ENCODE measurements at places on chromosomes 11 and 22. TPM values are rescaled to one million over a fixed set of nuclear protein-coding genes. Genes with fewer than 3 reads are reported as not detected.

DNA sequence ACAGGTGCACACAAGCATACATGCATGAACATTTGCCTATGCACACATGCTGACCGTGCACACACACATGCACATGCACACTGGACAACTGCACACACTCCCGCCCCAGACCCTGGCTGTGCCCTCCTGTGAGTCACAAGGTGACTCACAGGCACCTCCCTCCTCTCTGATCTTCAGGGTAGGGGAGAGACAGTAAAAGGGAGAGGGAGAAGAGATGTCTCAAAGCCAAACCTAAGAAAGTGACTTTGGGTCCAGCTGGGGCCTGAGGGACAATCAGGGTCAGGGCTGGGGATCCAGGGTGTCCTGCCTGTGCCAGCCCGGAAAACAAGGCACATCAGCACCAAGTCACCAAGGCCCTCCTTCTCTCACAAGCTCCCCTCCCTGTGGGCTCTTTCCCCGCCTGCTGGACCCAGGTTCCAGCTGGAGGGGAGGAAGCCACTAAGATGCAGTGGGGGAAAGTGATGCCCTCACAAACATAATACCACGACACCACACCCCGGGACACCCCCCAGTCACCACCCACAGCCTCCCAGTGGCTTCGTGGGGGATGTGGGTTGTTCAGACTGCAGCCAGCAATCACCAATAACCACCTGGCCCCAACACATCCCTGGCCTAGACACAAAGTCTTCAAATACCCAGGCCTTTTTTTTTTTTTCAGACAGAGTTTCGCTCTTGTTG is 39.3 kb downstream of the PDGFB start:
- no peak overlapping the region for H3K4me3 ChIP-seq
- no peak for DNase-seq
- H3K36me3 ChIP-seq = no peaks in the 10 kb centered on the region
- H3K27ac ChIP-seq = no peak overlapping the region
- H3K4me1 ChIP-seq = peaks cover 36% of the 10 kb centered on the region

The MAP6 gene
- 6.1 TPM for total RNA-seq

The LRRN4CL gene
- 31.6 TPM for total RNA-seq

DNA sequence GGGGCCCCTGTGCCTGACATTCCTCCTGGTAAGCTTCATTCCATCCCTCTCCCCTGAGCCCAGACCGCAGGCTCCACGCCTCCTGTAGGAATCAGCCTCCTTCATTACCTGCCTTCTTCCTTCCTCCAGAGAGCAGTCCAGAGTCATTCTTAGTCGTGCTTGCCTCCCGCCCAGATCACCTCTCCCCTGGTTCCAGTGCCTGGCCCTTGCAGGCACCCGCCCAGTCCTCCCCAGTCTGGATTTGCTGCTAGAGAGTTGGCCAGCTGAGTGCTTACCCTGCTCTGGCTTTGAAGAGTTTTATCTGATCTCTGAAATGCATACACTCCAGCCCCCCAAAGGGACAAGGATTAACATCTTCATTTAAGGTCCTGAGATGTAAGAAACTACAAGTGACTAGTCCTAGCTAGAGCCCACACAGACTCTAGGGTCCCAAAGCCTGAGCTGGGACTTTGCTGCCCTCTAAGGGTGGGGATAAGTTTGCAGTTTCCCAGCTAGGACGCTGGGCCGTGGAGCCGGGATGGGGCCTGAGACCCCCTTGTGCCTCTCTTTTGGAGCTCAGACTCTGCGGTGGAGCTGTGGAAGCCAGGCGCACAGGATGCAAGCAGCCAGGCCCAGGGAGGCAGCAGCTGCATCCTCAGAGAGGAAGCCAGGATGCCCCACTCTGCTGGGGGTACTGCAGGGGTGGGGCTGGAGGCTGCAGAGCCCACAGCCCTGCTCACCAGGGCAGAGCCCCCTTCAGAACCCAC is 1.6 kb downstream of the NR1H3 start:
- H3K4me3 ChIP-seq = no peak overlapping the region
- H3K36me3 ChIP-seq = peaks cover 5% of the 10 kb centered on the region
- H3K27me3 ChIP-seq = no peaks in the 10 kb centered on the region
- DNase-seq = no peak

The LRP4 gene
- total RNA-seq = 11.1 TPM

The RTN4RL2 gene
- 2.0 TPM for total RNA-seq

GRCh38 chr11:73091521-73092305 is 50.4 kb downstream of the FCHSD2 start:
- no peaks in the 10 kb centered on the region for H3K4me1 ChIP-seq
- no peak overlapping the region for H3K4me3 ChIP-seq
- no peak overlapping the region for H3K27ac ChIP-seq
- no peak for DNase-seq

The FOLR1 gene
- total RNA-seq = 3.6 TPM

The RIMBP3C gene
- total RNA-seq = 0.40 TPM

DNA sequence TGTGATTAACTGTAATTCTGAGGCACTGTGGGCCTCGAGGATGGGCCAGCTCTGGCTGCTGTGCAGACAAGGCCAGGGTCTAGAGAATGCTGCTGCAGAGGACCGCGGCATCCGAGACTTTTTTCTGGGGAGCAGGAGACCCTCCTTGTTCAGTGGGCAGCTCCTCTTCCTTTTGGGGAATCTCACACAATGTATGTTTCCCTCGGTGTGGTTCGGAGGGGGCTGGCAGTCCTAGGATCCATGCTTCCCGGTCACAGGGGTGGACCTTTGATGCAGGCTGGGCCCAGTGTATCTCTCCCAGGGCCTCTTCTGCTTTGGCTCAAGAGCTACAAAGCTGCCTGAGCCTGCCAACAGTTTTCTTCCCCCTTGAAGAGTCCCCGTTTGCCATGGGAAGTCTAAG is 31.5 kb downstream of the MYEOV start:
- H3K4me1 ChIP-seq = peaks cover 21% of the 10 kb centered on the region
- H3K36me3 ChIP-seq = no peaks in the 10 kb centered on the region
- H3K27ac ChIP-seq = no peak overlapping the region
- no peak overlapping the region for H3K4me3 ChIP-seq
- no peak for DNase-seq
- H3K27me3 ChIP-seq = no peaks in the 10 kb centered on the region

The IGSF9B gene
- total RNA-seq = 8.1 TPM

DNA sequence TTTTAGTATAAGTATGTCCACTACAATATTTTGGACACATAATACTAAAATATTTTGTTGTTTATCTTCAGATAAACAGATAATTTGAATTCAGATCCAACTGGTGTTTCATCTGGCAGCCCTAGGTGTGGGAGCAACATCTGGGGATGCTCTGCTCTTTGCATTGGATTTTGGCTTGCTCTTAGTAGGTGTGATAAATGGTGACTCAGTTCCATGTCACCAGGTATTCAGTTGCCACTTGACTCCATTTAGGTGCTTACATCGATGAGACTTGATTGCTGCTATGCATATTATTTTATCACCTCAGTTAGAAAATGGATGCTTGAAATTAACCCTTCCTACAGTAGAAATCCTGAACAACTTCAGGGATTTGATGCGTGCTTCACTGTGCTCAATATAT is 13.3 kb upstream of the AMOTL1 start:
- no peak for DNase-seq
- H3K36me3 ChIP-seq = no peaks in the 10 kb centered on the region
- no peak overlapping the region for H3K4me3 ChIP-seq
- no peaks in the 10 kb centered on the region for H3K27me3 ChIP-seq

DNA sequence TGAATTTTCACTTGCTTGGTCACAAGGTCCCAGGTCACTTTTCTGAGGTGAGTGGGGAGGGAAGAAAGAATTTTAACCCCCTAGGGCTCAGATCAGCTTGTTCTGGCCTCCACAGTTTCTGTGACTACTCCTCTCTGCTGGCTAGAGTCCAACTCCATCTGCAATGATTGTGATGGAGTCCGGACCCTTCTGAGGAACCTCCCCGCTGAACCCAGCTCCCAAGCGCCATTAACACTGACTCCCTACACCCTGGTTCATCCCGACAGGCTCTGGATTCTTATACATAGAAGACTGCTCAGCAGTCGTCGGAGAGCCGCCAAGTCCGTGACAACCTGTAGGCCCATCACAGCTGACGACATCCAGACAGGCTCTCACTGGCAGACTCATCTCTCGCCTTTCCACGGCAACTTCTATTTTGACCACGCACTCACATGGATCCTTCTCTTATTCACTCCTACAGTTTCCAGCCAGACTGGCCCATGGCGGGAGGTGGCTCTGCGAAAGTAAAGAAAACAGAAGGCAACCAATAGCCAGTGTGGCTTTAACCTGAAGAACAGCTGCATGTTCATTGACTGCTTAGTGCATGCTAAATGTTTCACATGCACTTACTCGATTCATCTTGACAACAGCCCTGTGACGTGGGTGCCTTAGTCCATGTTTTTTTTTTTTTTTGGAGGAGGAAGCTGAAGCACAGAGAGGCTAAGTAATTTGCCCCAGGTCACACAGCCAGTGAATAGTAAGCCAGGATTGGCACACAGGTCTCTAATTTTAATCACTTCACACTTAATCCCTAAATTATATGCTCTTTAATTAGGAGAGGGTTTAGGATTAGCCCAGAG is 68.0 kb upstream of the PRDM11 start:
- no peaks in the 10 kb centered on the region for H3K36me3 ChIP-seq
- peak; percentile 32 for DNase-seq
- no peak overlapping the region for H3K27ac ChIP-seq
- H3K4me1 ChIP-seq = peaks cover 32% of the 10 kb centered on the region
- H3K4me3 ChIP-seq = no peak overlapping the region
- peaks cover 13% of the 10 kb centered on the region for H3K27me3 ChIP-seq

- H3K36me3 ChIP-seq = no peaks in the 10 kb centered on the region
- H3K27ac ChIP-seq = no peak overlapping the region
- no peaks in the 10 kb centered on the region for H3K4me1 ChIP-seq
These were observed 90.2 kb upstream of the ALKBH3 start for GRCh38 chr11:43790444-43790794.

- no peaks in the 10 kb centered on the region for H3K4me1 ChIP-seq
- peak overlapping the region; percentile 15 for H3K27ac ChIP-seq
- H3K27me3 ChIP-seq = no peaks in the 10 kb centered on the region
- peaks cover 7% of the 10 kb centered on the region for H3K36me3 ChIP-seq
- DNase-seq = peak; percentile 9
These were observed 79.9 kb upstream of the GRIK4 start for GRCh38 chr11:120431633-120432032.

DNA sequence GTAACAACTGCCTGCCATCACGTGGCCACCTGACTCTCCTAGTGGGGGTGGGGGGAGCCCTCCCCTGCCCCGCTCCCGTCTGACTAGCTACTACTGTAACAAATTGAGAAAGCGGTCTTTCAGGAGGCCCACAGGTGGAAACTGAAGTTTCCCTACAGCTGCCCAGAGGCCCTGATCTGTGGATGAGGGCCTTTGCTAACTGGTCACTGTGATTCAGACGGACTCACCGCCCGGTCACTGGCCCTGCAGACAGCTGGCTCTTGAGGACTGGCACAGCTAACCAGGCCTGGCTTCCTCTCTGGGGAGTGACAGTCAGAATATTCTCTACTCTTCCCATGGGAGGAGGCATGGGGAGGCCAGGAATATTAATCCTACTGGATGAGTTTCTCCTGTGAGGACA is 116.8 kb downstream of the ARHGAP8 start:
- no peak for DNase-seq
- H3K4me1 ChIP-seq = peaks cover 14% of the 10 kb centered on the region
- H3K27me3 ChIP-seq = no peaks in the 10 kb centered on the region
- no peak overlapping the region for H3K4me3 ChIP-seq
- no peak overlapping the region for H3K27ac ChIP-seq

DNA sequence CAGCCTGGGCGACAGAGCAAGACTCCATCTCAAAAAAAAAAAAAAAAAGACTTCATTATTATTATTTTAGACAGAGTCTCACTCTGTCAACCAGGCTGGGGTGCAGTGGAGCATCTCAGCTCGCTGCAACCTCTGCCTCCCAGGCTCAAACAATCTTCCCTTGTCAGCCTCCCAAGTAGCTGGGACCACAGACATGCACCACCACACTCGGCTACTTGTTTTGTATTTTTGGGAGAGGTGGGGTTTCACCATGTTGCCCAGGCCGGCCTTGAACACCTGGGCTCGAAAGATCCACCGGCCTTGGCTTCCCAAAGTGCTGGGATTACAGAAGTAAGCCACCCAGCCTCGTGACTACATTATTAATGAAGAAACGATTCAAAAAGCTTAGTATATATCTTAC is 5.3 kb upstream of the TYMP start:
- peaks cover 25% of the 10 kb centered on the region for H3K4me1 ChIP-seq
- H3K4me3 ChIP-seq = no peak overlapping the region
- H3K27ac ChIP-seq = no peak overlapping the region
- peaks cover 73% of the 10 kb centered on the region for H3K27me3 ChIP-seq

DNA sequence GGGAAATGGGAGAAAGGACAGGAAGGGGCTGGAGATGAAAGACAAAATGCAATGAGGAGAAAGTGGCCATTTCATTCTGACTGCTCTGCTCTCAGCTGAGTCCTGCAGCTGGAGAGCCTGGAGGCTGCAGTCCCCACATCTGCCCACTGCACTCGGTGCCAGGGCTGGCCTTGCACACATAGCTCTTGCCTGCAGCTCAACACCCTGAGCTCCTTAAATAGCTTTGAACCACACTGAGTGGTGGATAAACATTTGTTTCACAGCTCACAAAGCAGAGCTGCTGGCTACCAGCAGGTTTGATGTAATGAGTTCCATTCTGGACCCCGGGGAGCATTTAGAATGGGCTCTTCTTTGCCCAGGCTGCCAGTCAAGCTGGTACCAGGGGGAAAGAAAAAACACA is 426.1 kb upstream of the CADM1 start:
- H3K4me1 ChIP-seq = peaks cover 24% of the 10 kb centered on the region
- DNase-seq = peak; percentile 9
- H3K4me3 ChIP-seq = no peak overlapping the region
- H3K27ac ChIP-seq = no peak overlapping the region
- H3K36me3 ChIP-seq = no peaks in the 10 kb centered on the region

- no peak overlapping the region for H3K27ac ChIP-seq
- no peaks in the 10 kb centered on the region for H3K27me3 ChIP-seq
- no peak overlapping the region for H3K4me3 ChIP-seq
- peaks cover 27% of the 10 kb centered on the region for H3K4me1 ChIP-seq
These were observed 38.5 kb downstream of the MED15 start for GRCh38 chr22:20545681-20546521.

DNA sequence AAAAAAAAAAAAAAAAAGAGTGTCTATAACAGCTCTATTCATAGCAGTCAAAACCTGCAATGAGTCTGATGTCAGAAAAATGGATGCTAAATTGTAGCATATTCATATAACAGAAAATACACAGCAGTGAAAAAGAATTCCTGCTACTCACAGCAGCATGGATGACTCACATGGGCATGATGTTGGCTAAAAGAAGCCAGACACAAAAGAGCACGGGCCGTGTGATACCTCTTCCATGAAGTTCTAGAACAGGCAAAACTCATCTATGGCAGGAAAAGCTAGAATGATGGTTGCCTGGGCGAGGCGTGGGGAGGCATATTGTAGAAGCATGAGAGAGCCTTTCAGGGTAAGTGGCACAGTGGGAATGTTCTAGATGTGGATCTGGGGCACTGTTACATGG is 18.9 kb downstream of the PLAAT3 start:
- H3K4me3 ChIP-seq = no peak overlapping the region
- no peaks in the 10 kb centered on the region for H3K36me3 ChIP-seq
- H3K27ac ChIP-seq = no peak overlapping the region
- DNase-seq = no peak

The THYN1 gene
- total RNA-seq = 44.6 TPM

The OR10S1 gene
- not detected for total RNA-seq

The GLYAT gene
- total RNA-seq = not detected

The TPBGL gene
- not detected for total RNA-seq

- no peaks in the 10 kb centered on the region for H3K27me3 ChIP-seq
- no peak overlapping the region for H3K4me3 ChIP-seq
- no peak overlapping the region for H3K27ac ChIP-seq
- H3K36me3 ChIP-seq = no peaks in the 10 kb centered on the region
- H3K4me1 ChIP-seq = peaks cover 9% of the 10 kb centered on the region
These were observed 29.4 kb downstream of the LGR4 start for GRCh38 chr11:27443227-27443626.
